Mesenteric fat pad (tissue), 1 donor: ENCODE measurements at places on chromosomes 4 and X. TPM values are rescaled to one million over a fixed set of nuclear protein-coding genes. Genes with fewer than 3 reads are reported as not detected.

The GPR119 gene
- not detected for total RNA-seq

The CSAG1 gene
- not detected for total RNA-seq

The AMTN gene
- not detected for total RNA-seq

GRCh38 chr4:64251781-64252180 is 157.5 kb downstream of the TECRL start:
- DNase-seq: no peak

DNA sequence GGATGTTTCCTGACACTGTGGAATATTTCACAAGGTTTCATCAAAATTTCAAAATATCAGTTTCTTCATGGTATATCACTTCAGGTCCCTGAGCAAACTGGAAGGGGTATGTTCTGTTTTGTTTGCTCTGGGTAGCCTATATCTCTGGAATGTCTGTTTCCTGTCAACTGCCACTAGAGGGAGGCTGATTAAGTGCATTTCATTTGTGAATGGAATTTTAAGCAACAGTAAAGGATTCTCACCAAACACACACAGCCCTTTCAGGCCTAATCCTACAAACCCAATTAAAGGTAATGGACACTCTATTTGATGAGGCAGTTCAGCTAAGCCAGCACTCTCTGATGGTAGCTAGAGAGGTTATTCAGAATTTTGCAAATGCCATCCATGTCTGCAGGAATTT is 307.1 kb downstream of the TEX13A start:
- DNase-seq: no peak
